ENCODE measurements at places on chromosomes 3 and 15.

DNA sequence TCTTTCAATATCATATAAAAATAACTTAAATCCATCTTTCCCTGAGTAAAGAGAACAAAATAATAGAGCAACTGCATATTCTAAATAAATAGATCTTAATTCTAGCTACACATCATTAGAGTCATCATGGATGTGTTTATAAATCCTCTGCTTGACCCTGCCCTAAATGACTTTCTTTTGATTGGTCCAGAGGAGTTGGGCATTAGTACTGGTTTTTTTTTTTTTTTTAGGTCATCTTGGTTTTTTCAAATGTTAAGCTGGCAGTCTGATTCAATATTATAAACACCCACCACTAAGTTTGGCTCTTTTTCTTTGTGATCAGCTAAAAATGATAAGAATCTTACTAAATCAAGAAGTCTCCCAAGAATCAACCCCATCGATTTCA is 504.0 kb upstream of the CBLB start:
- DNase-seq, result no peak

- DNase-seq, result no peak
Measured at GRCh38 chr3:102141096-102141927, 292.0 kb downstream of the NFKBIZ start.

GRCh38 chr3:141798448-141798845 is 35.2 kb downstream of the GRK7 start:
- DNase-seq, result no peak

DNA sequence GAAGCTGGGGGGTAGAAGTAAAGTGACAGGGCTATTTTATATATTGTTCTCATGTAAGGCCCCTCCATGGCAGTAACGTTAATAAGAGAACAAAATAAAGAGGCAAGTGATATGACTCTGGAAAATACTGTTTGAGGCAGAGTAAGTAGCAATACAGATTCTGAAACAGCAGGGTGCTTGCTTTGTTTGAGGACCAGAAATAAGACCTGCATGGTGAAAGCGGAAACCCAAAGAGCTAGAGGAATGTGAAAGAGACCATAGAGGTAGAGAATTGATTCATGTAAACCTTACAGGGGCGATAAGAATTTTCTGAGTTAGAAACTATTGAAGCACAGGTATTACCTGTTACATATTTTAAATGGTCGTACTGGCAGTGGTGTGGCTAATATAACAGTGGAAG is 1517.1 kb downstream of the SI start:
- DNase-seq, result no peak

DNA sequence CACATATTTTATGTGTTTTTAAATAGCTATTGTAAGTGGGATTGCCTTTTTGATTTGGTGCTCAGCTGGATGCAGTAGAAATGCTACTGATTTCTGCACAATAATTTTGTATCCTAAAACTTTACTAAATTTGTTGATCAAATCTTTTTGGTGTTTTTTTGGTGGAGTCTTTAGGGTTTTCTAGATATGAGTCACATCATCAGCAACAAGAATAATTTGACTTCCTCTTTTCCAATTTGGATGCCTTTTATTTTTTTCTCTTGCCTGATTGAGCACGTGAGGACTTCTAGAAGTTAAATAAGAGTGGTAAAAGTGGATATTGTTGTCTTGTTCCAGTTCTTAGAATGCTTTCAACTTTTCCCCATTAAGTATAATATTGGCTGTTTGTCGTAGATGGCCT is 51.3 kb downstream of the TLNRD1 start:
- no peak for DNase-seq

Data from dorsolateral prefrontal cortex (tissue), 122 donors.